ENCODE measurements at places on chromosomes 2 and 18.

DNA sequence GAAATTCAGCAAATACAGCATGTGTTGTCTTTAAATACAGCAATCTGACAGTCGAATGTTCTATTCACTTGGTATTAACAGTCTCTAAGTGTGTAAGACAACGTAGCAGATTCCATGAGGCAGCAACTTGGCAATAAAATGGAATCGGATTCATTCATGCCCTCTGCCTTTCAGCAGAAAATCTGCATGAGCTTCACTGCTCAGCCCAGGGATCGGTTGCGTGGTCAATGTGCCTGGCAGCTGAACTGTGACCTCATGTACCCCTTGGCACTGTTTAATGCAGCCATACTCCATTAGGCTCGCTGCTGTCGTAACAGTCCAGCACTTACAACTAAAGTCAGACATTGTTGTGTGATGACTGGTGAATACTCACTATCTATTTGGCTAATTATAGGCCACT is 17.7 kb upstream of the RGPD4 start:
- DNase-seq = peak; percentile 44
- H3K27ac ChIP-seq = peak overlapping the region; percentile 43
- no peak overlapping the region for H3K4me3 ChIP-seq
- H3K4me1 ChIP-seq = peaks cover 20% of the 10 kb centered on the region

DNA sequence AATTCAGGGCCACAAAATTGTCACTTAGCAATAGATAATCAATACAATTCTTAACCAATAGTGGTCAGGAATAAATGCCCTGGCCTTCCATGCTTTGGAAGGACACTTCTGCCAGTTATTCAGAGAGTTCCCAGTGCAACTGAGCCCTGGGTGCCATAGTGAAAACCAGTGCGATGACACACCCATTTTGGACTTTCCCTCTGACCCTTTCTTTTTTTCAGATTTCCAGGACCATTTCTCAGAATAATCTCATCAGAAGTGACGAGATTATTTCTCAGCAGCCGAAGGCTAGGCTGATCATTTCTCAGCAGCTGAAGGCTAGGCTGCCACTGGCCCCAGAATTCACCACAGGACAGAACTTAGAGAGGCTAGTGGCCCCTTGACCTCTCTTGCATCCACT is 106.6 kb upstream of the MYCN start:
- peaks cover 14% of the 10 kb centered on the region for H3K27me3 ChIP-seq
- no peak for DNase-seq
- no peaks in the 10 kb centered on the region for H3K4me1 ChIP-seq
- H3K36me3 ChIP-seq = no peaks in the 10 kb centered on the region
- no peak overlapping the region for H3K27ac ChIP-seq

GRCh38 chr2:122167515-122167914 is 412.1 kb downstream of the TSN start:
- DNase-seq = no peak
- no peaks in the 10 kb centered on the region for H3K4me1 ChIP-seq
- no peak overlapping the region for H3K4me3 ChIP-seq
- H3K36me3 ChIP-seq = no peaks in the 10 kb centered on the region
- H3K27ac ChIP-seq = no peak overlapping the region
- H3K27me3 ChIP-seq = peaks cover 39% of the 10 kb centered on the region

- no peaks in the 10 kb centered on the region for H3K36me3 ChIP-seq
- no peaks in the 10 kb centered on the region for H3K27me3 ChIP-seq
- no peak overlapping the region for H3K4me3 ChIP-seq
- peaks cover 12% of the 10 kb centered on the region for H3K4me1 ChIP-seq
- no peak for DNase-seq
- no peak overlapping the region for H3K27ac ChIP-seq
Measured at GRCh38 chr2:157164370-157164769, 93.1 kb upstream of the GALNT5 start.

- no peaks in the 10 kb centered on the region for H3K36me3 ChIP-seq
- no peaks in the 10 kb centered on the region for H3K4me1 ChIP-seq
- H3K4me3 ChIP-seq = no peak overlapping the region
- H3K27ac ChIP-seq = no peak overlapping the region
Measured at GRCh38 chr2:60003076-60003475, 550.4 kb downstream of the BCL11A start.

DNA sequence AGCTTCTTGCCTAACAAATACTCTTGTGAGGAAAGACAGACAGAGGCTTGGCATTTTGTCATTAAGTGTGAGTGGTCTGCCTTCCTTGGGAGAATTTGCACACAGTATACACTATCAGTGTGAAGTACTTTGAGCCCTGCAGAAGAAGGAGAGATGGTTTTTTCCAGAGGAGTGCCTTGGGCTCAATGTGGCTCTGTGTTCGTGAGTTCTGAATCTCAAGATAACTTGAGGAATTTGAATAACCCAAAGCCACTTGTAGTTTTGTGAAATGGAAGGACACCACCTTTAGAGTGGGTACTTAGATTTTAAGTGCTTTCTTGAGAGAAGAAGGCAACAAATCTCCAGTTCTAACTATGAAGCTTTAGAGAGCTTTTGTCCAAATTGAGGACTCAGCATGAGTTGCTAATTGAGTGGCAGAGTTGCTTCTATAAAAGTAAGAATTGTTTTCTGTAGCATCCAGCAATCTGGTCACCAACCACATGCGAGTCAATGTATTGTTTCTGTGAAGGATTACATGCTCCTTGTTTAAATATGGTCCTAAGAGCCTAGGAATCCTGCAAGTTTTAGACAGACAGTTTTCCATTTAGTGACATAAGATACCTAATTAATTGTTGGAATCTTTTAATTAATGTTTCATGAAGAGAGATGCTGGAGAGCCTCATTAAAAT is 68.3 kb downstream of the BABAM2 start:
- peaks cover 67% of the 10 kb centered on the region for H3K4me1 ChIP-seq
- H3K4me3 ChIP-seq = no peak overlapping the region
- H3K27ac ChIP-seq = no peak overlapping the region
- peaks cover 8% of the 10 kb centered on the region for H3K36me3 ChIP-seq
- H3K27me3 ChIP-seq = no peaks in the 10 kb centered on the region
- no peak for DNase-seq

DNA sequence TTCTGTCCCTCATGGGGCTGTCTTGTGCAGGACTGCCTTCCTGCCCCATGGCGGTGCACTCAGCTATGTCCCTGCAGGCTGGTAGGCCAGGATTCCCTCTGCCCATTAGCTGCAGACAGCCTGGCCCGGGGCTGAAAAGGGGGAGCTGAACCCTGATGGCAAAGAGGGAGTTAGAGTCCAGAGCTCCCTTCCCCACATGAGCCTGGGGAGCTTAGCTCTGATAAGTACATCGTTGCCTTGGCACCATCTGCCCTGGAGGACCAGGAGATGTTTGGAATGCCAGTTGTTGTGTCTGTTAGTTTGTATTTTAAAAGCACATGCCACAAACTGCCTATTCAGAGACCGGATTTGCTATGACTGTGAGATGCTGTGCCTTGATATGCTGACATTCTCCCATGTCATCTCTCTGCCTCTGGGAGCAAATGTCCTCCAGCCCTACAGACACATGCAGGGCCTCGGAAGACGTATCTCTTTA is 65.1 kb upstream of the AFF3 start:
- no peak for DNase-seq
- H3K4me3 ChIP-seq = no peak overlapping the region
- no peaks in the 10 kb centered on the region for H3K4me1 ChIP-seq
- no peak overlapping the region for H3K27ac ChIP-seq
- H3K36me3 ChIP-seq = no peaks in the 10 kb centered on the region

DNA sequence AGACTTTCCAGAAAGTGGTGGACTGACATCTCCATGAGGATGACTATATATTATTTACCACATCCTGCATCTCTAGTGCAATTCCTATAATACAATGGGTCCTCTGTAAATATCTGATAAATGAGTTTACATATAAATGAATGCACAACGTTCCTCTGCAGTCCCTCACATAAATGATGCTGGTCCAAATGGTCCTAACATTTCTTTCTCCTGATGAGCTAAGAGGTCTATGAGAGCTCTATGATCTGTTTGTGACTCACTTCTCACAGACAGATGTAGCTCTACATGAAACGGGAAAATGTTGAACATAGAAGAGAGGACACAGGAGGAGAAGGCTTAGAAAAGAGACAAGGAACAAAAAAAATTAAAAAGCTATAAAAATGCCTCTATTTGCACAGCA is 201.2 kb upstream of the PIK3C3 start:
- DNase-seq = no peak
- no peaks in the 10 kb centered on the region for H3K36me3 ChIP-seq
- no peak overlapping the region for H3K4me3 ChIP-seq
- H3K4me1 ChIP-seq = no peaks in the 10 kb centered on the region
- H3K27me3 ChIP-seq = peaks cover 55% of the 10 kb centered on the region

DNA sequence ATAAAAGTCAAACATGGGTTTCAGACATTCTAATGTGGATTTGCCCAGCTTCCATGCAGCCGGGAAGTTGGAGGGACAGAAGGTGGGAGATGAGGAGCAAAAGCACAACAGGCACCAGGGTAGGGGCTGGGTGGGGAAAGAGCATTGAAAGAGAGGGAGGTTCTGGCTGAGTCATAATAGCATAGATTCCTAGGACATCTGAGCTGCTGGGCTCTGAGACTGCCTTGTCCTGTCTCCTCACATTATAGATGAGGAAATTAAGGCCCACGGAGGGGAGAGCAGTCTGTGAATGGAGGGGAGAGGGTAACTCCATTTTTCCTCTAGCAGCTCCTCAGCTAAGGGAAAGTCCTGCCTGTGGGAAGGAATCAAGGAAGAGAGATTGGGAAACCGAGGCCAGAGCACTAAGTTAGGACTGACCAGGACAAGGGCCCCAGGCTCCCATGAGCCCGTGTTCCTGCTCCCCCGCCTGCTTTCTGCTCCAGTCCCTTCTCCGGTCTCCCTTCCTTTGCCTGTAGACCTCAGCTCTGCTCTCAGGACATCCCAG is 26.2 kb downstream of the SH2D6 start:
- DNase-seq = no peak
- H3K4me3 ChIP-seq = no peak overlapping the region
- no peaks in the 10 kb centered on the region for H3K36me3 ChIP-seq
- peak overlapping the region; percentile 76 for H3K27ac ChIP-seq
- no peaks in the 10 kb centered on the region for H3K27me3 ChIP-seq

DNA sequence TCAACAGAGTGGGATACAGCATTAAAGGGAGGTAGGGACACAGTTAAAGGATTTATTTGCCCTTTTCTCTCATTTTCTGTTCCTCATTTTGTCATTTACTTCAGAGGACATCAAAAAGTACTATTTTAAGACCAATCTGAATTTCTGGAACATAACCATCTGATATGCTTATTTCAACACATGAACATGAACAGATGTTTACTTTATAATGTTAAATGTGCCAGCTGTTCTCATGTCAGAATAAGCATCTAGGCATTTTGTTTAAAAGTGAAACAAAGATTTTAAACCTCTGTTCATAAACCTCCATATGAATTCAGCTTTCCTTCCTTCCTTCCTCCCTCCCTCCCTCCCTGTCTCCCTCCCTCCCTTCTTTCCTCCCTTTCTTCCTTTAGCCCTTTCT is 677.7 kb downstream of the CNTNAP5 start:
- no peaks in the 10 kb centered on the region for H3K27me3 ChIP-seq
- no peak for DNase-seq
- H3K4me1 ChIP-seq = no peaks in the 10 kb centered on the region

- no peaks in the 10 kb centered on the region for H3K4me1 ChIP-seq
- no peak overlapping the region for H3K27ac ChIP-seq
- H3K27me3 ChIP-seq = no peaks in the 10 kb centered on the region
- H3K36me3 ChIP-seq = no peaks in the 10 kb centered on the region
- no peak for DNase-seq
- H3K4me3 ChIP-seq = no peak overlapping the region
Measured at GRCh38 chr2:106789185-106789584, 96.8 kb downstream of the ST6GAL2 start.

DNA sequence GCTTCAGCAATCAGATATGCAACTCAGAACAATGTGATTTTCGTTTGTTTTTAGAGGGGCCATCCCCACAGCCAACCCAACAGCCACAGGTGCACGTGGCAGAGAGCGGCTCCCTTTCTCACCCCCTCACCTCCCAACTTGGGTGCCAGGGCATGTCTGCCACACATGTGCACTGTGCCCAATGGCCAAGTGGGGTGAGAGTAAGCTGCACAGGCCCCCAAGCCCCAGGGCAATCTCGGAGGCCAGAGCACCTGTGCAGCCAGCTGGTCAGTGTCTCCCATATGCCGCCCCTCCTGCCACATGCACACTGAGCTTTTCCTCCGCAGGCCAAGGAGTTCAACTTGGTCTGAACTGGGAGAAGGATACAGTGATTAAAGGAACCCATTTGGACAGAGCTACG is 1130.2 kb downstream of the DSC3 start:
- no peaks in the 10 kb centered on the region for H3K36me3 ChIP-seq
- peaks cover 6% of the 10 kb centered on the region for H3K4me1 ChIP-seq
- H3K27me3 ChIP-seq = no peaks in the 10 kb centered on the region
- no peak for DNase-seq
- no peak overlapping the region for H3K27ac ChIP-seq

GRCh38 chr18:59426855-59427254 is 67.8 kb upstream of the LMAN1 start:
- H3K36me3 ChIP-seq = no peaks in the 10 kb centered on the region
- H3K4me3 ChIP-seq = no peak overlapping the region
- no peaks in the 10 kb centered on the region for H3K4me1 ChIP-seq
- H3K27ac ChIP-seq = no peak overlapping the region
- peaks cover 73% of the 10 kb centered on the region for H3K27me3 ChIP-seq
- DNase-seq = no peak

Data from Calu3 (cell line).